ENCODE measurements at places on chromosomes 1 and 21.

GRCh38 chr1:68168545-68169171, 63.7 kb downstream of the WLS start:
- no peak for DNase-seq

GRCh38 chr1:109025694-109026093, 16.2 kb downstream of the WDR47 start:
- no peak for DNase-seq

- DNase-seq: peak; percentile 84
Observed at GRCh38 chr1:117656202-117656641, 50.4 kb downstream of the TENT5C start.

- DNase-seq: no peak
Observed at GRCh38 chr1:86183810-86184209, 27.2 kb upstream of the COL24A1 start.

DNA sequence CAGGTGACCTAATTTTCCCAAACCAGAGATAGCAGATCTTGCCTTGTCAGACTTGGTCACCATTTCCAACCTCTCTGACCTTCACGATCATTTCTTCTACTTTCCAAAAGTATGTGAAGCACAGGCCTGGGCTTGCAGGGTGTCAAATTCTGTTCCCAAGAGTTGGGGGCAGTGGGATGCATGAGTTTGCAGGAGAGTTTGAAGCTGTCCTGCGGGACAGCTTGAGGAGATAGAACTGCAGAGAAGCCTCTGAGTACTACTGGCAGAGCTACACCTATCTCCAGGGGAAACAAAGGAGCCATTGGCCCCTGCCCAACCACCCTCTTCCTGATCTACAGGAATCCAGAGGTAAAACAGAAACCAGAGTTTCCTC, 11.3 kb downstream of the TXNIP start:
- no peak for DNase-seq

DNA sequence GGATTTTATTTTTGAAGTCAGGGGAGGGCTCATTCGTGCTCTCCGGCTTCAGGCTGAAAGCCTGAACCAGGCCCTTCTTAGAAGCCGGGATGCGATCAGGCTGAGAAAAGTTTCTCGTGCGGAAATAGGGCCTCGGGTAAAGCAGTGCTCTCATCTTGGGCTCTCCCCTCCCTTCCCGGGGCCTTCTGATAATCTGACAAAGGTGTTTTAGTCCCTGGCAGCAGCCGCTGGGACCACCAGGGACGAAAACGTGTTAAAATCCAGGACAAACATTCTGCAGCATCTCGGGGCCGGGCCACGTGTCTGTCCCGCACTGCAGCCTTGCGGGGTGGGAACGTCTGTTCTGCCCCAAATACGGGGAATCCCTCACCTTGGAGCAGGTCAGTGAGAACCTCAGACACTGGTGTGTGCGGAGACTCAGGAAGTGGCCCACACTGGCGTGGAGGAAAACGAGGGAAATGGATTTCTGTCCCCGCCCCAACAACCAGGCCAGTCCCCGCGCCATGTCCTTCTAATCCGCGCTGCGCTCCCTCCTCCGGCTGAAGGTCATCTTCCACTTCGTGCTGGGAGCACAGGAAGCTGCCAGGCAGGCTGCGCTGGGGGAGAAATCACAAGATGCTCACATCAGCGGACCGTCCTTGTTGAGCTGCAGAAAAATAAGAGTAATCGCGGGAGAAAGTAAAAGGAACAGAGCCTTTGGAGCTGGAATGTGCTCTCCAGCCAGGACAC, 16.6 kb upstream of the AJAP1 start:
- DNase-seq: no peak

DNA sequence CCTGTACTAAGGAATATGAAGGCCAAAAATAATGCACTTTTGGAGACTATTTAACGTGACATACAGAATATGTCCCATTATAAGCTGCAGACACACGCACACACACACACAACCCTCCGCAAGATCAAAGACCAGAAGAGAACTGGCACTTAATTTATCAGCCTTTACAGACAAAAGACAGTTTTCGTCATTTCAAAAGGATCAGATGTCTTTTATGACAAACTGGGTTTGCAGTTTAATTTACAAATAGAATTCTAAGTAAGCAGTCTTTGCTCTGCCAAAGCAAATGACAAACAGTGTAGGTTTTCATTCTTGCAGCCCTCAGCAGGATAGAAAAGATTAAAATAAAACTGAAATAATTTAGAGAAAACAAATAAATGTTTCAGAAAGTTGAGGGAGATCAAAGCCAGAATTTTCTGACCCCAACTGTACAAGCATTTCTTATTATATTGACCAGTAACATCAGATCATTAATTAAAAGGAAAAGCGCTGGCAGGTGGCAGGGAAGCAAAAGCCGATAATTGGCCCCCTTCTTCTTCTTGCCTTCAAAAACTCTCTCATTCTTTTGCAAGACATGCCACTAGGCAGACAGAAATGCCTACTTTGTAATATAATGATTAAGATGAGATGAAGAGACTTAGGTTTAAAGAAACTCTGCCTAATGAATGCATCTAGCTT, 169.0 kb downstream of the DENND1B start:
- no peak for DNase-seq

DNA sequence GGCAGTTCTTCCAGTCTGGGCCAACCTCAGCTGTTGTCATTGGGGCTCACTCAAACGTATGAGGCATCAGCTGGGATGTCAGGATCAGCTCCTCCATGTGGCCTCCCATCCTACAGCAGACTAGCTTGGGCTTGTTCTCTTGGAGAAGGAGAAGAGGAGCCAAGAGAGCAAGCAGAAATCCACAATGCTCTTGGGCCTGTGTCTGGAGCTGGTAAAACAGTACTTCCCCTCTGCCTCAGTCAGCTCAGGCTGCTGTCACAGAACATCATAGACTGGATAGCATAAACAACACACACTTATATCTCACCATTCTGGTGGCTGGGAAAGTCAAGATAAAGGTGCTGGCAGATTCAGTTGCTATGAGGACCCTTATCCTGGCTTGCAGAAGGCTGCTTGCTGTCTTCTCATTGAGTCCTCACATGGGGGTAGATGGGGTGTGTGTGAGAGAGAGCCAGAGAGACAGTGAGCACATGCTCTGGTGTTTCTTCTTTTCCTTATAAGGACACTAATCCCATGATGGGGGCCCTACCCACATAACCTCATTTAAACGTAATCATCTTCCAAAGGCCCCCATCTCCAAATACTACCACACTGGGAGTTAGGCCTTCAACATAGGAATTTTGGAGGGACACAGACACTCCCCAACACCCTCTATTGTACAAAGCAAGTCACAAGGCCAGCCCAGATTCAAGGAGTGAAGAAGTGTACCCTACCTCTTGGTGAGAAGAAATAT, 16.3 kb upstream of the DNAJC6 start:
- DNase-seq: no peak

DNA sequence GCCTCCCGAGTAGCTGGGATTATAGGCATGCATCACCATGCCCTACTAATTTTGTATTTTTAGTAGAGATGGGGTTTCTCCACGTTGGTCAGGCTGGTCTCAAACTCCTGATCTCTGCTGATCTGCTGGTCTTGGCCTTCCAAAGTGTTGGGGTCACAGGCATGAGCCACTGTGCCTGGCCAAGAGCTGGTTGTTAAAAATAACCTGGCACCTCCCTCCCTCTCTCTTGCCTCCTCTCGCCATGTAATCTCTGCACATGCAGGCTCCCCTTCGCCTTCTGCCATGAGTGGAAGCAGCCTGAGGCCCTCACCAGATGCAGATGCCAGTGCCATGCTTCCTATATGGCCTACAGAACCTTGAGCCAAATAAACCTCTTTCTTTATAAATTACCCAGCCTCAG, 74.7 kb upstream of the TLR5 start:
- DNase-seq: no peak

- DNase-seq: no peak
Observed at GRCh38 chr1:51133045-51133444, 31.0 kb downstream of the C1orf185 start.

DNA sequence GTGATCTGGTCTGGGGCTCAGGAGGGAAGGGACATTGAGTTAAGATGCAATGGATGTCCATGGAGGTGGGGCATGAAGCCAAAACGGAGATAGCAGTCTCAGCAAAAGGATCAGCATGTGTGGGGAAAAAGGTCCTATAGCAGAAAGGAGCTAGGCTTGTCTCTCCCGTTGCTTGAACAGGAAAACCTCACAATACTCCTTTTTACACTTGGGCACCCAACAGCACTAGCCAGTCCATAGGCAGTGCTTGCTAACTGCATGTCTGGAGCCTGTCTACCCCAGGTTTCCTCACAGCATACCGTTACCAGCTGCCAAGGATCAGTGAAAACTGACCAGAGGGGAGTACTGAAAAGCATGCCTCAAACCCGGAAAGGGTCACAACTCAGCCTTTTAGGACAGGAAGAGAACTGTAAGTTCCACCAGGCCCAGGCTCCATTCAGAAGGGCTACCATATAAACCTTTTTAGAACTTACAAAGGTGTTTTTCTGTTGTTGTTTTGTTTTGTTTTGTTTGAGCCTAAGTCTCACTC, 78.6 kb downstream of the JAK1 start:
- no peak for DNase-seq

- no peak for DNase-seq
Observed at GRCh38 chr1:89499320-89499719, 25.3 kb upstream of the LRRC8B start.

- DNase-seq: no peak
Observed at GRCh38 chr1:34730485-34730884, 24.4 kb upstream of the GJB5 start.

- no peak for DNase-seq
Observed at GRCh38 chr1:32939655-32940371, 24.8 kb downstream of the RNF19B start.

DNA sequence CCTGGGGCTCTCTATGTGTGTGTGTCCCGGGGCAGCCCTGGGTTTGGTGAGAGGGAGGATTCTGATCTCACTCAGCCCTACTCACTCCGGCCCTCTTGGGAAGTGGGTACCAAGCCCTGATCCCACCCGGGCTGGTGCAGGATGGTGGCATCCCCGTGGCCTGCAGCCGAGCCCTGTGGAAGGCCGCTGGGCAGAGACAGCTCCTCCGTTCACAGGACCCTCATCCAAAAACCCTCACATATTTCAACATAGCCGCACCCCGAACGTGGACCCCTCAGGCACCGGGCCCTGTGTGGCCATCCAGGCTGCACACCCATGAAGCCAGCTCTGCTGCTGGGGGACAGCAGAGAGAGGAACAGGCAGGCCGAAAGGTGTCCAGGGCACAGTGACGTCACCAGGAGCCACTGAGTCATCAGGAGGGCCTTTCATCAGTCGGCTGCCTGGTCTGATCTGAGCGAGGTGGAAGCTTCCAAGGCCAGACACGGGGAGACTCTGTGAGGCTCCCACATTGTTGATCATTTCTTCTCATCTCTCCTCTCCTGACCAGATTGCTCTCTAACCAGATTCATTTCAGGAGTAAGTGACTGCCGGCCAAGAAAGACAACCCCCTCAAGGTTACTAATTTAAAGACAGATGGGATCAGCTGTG, 16.2 kb upstream of the GPR157 start:
- no peak for DNase-seq

GRCh38 chr1:156623946-156624813, 5.0 kb downstream of the HAPLN2 start:
- no peak for DNase-seq

- DNase-seq: no peak
Observed at GRCh38 chr1:160076295-160076694, 5.0 kb upstream of the KCNJ9 start.

DNA sequence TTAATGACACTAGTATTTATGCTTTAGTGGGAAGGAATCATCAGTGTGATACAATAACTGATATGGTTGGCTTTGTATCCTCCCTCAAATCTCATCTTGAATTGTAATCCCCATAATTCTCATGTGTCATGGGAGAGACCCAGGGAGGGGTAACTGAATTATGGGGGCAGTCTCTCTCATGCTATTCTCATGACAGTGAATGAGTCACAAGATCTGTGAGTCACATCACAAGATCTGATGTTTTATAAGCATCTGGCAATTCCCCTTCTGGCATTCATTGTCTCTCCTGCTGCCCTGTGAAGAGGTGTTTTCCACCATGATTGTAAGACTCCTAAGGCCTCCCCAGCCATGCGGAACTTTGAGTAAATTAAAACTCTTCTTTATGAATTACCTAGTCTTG, 1760.3 kb downstream of the NCAM2 start:
- no peak for DNase-seq

DNA sequence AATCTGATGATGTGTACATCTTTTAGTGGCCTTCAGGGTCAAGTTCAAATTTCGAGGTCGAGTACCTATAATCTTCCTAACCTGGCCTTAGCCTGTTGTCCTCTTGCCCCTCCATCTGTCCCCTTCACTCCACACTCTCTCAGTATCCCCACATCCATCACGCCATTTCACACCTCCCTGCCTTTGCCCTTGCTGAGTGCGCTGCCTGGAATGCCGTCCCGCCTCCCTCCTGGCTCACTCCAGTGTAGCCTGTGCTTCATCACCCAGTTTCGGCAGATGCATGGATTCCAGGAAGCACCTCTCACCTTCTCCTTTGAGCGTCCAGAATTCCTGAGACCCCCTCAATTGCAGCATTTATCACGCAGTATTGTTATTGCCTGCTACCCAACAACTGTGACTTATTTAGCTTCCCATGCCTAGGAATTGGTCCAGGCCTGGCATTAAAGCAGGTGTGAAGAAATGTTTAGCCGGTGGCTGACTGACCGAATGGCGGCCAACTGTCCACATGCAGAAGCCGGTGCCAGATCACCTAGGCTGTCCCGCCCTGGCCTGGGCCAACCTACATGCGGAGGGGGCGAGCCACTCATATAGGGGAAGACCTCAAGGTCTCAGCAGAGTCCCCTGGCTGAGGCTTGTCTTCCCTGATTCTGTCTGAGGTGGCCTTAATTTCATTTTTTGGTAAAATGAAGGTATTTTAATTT, 34.5 kb downstream of the MYOM3 start:
- DNase-seq: no peak

GRCh38 chr1:15282810-15283474, 35.9 kb downstream of the FHAD1 start:
- DNase-seq: no peak

- no peak for DNase-seq
Observed at GRCh38 chr1:35847935-35848565, 35.0 kb upstream of the AGO1 start.

DNA sequence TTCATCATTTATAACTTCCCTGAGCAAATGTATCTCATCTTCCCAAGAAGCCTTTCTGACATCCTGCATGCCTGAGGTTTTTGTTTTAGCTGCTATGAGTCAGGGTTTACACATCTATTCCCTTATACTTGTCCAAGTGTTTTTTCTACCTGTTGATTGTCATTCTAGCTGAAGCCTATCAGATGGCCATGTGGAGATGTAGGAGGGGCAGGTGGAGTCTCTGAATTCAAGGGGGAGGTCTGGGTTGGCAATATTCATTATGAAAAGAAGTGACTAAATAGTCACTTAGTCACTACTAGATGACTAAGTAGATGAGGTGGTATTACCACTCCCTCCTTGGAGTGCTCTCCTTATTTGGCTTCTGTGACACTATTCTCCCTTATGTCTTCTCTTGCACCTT, 52.4 kb downstream of the XCL1 start:
- no peak for DNase-seq

- DNase-seq: no peak
Observed at GRCh38 chr1:243549791-243550190, 293.9 kb downstream of the SDCCAG8 start.

GRCh38 chr1:65963156-65963888, 170.6 kb downstream of the PDE4B start:
- DNase-seq: no peak
